ENCODE measurements at places on chromosomes 1 and 21. TPM values are rescaled to one million over a fixed set of nuclear protein-coding genes. Genes with fewer than 3 reads are reported as not detected.

The UBE2U gene
- not detected for total RNA-seq

The RAVER2 gene
- 0.82 TPM for total RNA-seq

The SLC6A17 gene
- total RNA-seq: not detected

The SDE2 gene
- 53.6 TPM for total RNA-seq

The PROX1 gene
- total RNA-seq: not detected

The ZZZ3 gene
- total RNA-seq: 31.9 TPM

The SPRR2B gene
- not detected for total RNA-seq

The AKR7A3 gene
- 1.1 TPM for total RNA-seq

The AVPR1B gene
- total RNA-seq: not detected

The GRIK1 gene
- total RNA-seq: not detected

The LCE6A gene
- total RNA-seq: not detected

The DMBX1 gene
- total RNA-seq: not detected

The ERVH48-1 gene
- total RNA-seq: not detected

The TEX38 gene
- total RNA-seq: not detected

The CLCNKB gene
- total RNA-seq: not detected

The HES3 gene
- not detected for total RNA-seq

The G0S2 gene
- 22.0 TPM for total RNA-seq

The AGO4 gene
- total RNA-seq: 21.8 TPM

The HSPB7 gene
- not detected for total RNA-seq

The UBL4B gene
- total RNA-seq: not detected

The TMEM269 gene
- 0.18 TPM for total RNA-seq

The GABPB2 gene
- total RNA-seq: 27.4 TPM

The NIBAN1 gene
- 54.1 TPM for total RNA-seq

The SEMA6C gene
- total RNA-seq: 5.8 TPM

The S100A2 gene
- total RNA-seq: not detected

The NES gene
- total RNA-seq: not detected

The SPRR5 gene
- total RNA-seq: not detected

The CAMSAP2 gene
- 0.25 TPM for total RNA-seq

The RUNX1 gene
- 62.1 TPM for total RNA-seq

The GBP4 gene
- total RNA-seq: 45.6 TPM

The TDRD5 gene
- total RNA-seq: not detected

The SHE gene
- not detected for total RNA-seq

The OR2G2 gene
- not detected for total RNA-seq

The SLC37A1 gene
- 25.8 TPM for total RNA-seq

The FCGR3B gene
- total RNA-seq: 18.2 TPM

The OR2T35 gene
- not detected for total RNA-seq

The AQP10 gene
- not detected for total RNA-seq

The ABCA4 gene
- not detected for total RNA-seq

The CNKSR1 gene
- 1.0 TPM for total RNA-seq

The LGR6 gene
- 58.3 TPM for total RNA-seq

The CFHR3 gene
- total RNA-seq: not detected

The NUAK2 gene
- total RNA-seq: 21.5 TPM

The PM20D1 gene
- total RNA-seq: not detected

The NUDT17 gene
- total RNA-seq: 3.3 TPM

The MYOG gene
- not detected for total RNA-seq

The IGFN1 gene
- not detected for total RNA-seq

The AGTRAP gene
- 104 TPM for total RNA-seq

The EPHB2 gene
- 0.14 TPM for total RNA-seq

The PCAT6 gene
- 1.1 TPM for total RNA-seq

The MXRA8 gene
- total RNA-seq: 0.26 TPM

The FAM151A gene
- not detected for total RNA-seq

All from natural killer cell (primary cell).